Tibial nerve (tissue), 4 donors: ENCODE measurements at places on chromosomes 3 and 15. TPM values are rescaled to one million over a fixed set of nuclear protein-coding genes. Genes with fewer than 3 reads are reported as not detected.

Gene TMCO5A
- total RNA-seq = not detected

DNA sequence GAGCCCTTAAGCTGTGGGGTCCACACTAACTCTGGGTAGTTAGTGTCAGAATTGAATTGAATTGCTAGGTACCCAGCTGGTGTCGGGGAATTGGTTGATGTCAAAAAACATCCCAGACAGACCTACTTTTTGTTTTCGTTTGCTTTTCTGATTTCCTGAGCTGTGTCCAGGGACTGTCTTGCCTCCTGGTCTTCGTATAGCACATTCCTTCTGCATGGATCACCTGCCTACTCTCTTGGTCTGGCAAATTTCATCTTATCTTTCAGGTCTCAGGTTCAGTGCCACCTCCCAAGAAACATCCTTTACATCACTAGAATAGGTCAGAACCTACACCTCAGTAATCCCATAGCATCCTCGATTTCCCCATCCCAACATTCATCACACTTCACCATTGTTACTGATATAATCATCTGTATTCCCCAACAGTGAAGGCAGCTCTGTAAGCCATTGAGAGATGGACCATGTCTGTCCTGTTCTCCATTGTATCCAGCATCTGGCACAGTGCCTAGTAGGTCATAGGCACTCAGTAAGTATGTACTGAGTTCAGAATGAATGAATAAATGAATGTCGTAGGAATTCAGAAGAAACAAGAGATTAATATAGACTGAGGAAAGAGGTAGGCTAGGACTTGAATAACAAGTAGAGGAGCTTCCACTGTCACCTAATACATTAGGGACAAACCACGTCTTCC, 81.2 kb downstream of the ANP32A start:
- H3K27me3 ChIP-seq = no peaks in the 10 kb centered on the region
- H3K4me3 ChIP-seq = no peak overlapping the region
- H3K27ac ChIP-seq = no peak overlapping the region
- no peaks in the 10 kb centered on the region for H3K4me1 ChIP-seq
- DNase-seq = no peak

- H3K27ac ChIP-seq = no peak overlapping the region
- no peak overlapping the region for H3K4me3 ChIP-seq
- DNase-seq = no peak
- H3K27me3 ChIP-seq = no peaks in the 10 kb centered on the region
- H3K4me1 ChIP-seq = peaks cover 33% of the 10 kb centered on the region
Observed at GRCh38 chr3:16146015-16146730, 28.3 kb upstream of the GALNT15 start.

DNA sequence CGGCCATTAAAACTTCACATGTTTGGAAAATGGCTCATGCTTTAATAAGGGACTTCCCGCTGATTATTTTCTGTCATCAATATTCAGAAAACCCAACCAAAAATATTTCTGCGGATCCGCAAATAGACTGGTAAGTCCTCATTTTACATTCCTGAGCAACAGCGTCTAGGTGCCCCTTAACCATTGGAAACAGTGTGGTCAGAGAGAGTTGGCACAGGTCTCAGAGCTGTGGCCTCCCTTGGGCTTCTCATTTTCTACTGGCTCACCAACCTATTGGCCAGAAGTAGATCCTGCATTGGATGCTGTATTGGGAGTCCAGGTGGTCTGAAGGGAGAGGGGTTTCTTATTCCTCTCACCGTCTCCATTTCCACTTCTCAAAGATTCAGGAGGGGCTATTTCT, 348.1 kb upstream of the DCBLD2 start:
- no peaks in the 10 kb centered on the region for H3K4me1 ChIP-seq
- no peaks in the 10 kb centered on the region for H3K27me3 ChIP-seq
- no peak overlapping the region for H3K4me3 ChIP-seq
- no peaks in the 10 kb centered on the region for H3K36me3 ChIP-seq

DNA sequence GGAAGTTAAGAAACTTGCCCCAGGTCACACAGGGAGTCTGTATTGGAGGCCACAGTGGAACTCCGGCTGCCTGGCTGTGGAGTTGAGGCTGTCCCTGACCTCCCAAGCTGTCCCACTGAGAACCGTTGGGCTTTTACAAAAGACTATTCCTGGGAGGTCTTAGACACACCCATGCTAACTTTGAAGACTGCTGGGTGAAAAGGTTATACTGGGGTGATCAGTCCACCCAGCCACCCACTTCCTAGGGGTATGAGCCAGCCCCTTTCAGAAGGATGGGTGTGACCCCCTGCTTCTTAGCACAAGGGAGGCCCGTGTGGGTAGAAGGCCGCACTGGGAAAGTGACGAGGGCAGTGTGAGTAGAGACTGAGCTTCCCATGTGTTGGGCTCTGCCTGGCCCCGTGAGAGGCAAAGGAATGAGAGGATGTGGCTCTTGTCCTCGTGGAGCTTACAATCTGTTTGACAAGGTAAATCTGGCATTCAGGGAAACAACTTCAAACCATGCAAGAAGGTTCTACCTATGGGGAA, 19.0 kb downstream of the MRAS start:
- peak overlapping the region; percentile 85 for H3K27ac ChIP-seq
- H3K4me3 ChIP-seq = no peak overlapping the region
- no peaks in the 10 kb centered on the region for H3K36me3 ChIP-seq

Gene RHOV
- total RNA-seq = 0.60 TPM

DNA sequence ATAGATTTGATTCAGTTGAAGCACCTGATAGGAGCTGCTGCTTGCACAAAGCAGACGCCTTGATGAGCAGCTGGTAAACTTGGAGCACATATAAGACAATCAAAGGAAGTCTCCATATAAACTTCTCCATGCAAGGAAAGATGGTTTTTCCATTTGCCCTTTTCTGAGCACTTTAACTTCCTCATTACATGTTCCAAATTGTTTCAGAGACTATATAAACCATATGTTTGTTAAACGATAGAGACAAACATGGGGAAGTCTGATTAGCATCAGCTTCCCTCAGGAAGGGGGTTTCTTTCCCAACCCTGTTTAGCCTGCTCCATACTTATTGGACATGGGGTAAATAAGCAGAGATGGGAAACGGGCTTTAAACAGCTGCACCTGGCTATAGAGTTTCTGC, 88.0 kb downstream of the DHX36 start:
- no peak overlapping the region for H3K27ac ChIP-seq
- DNase-seq = no peak

Gene DUOX1
- 4.2 TPM for total RNA-seq

DNA sequence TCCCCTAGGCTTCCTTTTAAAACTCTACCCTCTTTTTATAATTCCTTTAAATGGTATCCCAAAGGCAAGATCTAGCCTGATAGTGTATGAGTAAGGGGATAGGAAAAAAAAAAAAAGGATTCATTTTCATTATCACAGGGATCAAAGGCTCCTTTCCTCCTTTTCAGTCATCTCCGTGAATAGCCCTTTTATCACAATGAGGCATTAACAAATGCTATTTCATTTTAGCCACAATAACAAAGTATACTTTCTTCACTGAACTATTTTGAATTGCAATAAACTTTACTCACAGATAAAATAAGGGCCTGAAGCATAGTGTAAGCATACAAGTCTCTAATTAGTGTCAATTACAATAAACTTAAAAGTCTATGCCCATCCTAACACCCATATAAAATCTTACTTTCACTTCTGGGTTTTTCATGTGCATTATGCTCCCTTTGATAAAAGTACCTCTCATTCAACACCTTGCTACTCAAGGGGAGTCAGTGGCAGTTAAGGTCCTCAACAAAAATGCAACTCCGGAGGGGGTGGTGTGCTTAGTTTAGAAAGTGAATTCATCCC, 8.6 kb downstream of the HIGD1A start:
- no peak overlapping the region for H3K4me3 ChIP-seq
- DNase-seq = no peak
- H3K27me3 ChIP-seq = no peaks in the 10 kb centered on the region
- no peaks in the 10 kb centered on the region for H3K4me1 ChIP-seq
- H3K36me3 ChIP-seq = no peaks in the 10 kb centered on the region

Gene PARP16
- total RNA-seq = 15.5 TPM

- DNase-seq = peak; percentile 33
- H3K27me3 ChIP-seq = no peaks in the 10 kb centered on the region
- H3K4me1 ChIP-seq = no peaks in the 10 kb centered on the region
- H3K4me3 ChIP-seq = no peak overlapping the region
Observed at GRCh38 chr3:71652781-71653413, 69.4 kb upstream of the FOXP1 start.

- H3K4me1 ChIP-seq = no peaks in the 10 kb centered on the region
- DNase-seq = no peak
- peaks cover 15% of the 10 kb centered on the region for H3K36me3 ChIP-seq
- H3K27ac ChIP-seq = no peak overlapping the region
- H3K27me3 ChIP-seq = no peaks in the 10 kb centered on the region
Observed at GRCh38 chr15:42157981-42158765, 1.7 kb upstream of the PLA2G4F start.

Gene ERICH6
- total RNA-seq = 0.84 TPM

- H3K4me3 ChIP-seq = no peak overlapping the region
- no peaks in the 10 kb centered on the region for H3K4me1 ChIP-seq
- no peak for DNase-seq
- H3K27ac ChIP-seq = no peak overlapping the region
- H3K27me3 ChIP-seq = no peaks in the 10 kb centered on the region
Observed at GRCh38 chr15:89299896-89300295, 34.7 kb downstream of the POLG start.

Gene CDC25A
- total RNA-seq = 2.1 TPM

Gene TGM5
- total RNA-seq = not detected

GRCh38 chr3:145094355-145094941, 1066.5 kb downstream of the PLOD2 start:
- H3K36me3 ChIP-seq = no peaks in the 10 kb centered on the region
- no peak overlapping the region for H3K27ac ChIP-seq
- no peak for DNase-seq
- no peaks in the 10 kb centered on the region for H3K27me3 ChIP-seq

Gene AHSG
- not detected for total RNA-seq

DNA sequence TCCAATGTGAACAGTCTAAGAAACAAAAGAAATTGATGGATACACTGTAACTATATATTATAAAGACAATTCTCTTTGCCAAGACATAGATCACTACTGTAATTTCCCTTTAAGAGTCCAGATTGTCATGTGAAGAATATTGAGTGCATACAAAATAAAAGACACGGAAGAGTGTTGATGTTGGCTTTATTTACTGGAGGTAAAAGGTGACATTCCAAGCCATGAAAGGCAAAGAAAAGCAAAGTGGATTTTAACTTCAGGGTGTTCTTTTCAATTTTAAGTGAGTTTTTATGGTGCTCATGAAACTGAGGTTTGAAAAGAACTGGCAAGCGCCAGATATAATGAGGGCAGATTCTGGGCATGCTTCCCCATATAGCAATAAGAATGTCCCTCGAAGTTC, 529.3 kb downstream of the MECOM start:
- no peak overlapping the region for H3K4me3 ChIP-seq
- no peaks in the 10 kb centered on the region for H3K27me3 ChIP-seq
- no peak for DNase-seq

DNA sequence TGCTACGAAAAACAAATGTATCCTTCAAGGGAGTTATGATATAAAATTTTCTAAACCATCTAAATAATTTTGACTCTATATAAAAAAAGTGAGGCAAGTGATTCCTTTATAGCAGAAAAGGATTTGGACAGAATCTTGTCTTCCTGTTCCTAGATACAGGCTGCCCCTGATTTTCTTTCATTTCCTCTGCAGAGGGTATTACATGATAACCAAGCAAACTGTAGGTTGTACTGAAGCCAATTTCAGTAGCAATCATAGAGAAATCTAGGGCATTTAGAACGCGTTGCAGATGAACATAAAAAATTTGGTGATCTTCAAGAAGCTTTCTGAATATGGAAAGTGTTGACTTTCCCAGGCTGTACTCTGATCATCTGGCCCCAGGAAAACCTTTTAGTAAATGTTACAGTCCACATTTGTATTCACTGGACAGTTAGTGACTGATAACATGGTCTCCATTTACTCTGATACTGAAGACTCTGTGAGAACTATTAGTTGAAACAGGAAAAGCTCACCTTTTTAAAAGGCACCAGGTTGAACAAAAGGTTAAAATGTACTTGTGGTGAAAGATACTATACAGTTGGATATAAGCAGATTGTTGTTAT, 9.1 kb upstream of the UTS2B start:
- peaks cover 17% of the 10 kb centered on the region for H3K4me1 ChIP-seq
- H3K36me3 ChIP-seq = no peaks in the 10 kb centered on the region
- no peak overlapping the region for H3K4me3 ChIP-seq
- no peaks in the 10 kb centered on the region for H3K27me3 ChIP-seq
- no peak overlapping the region for H3K27ac ChIP-seq

DNA sequence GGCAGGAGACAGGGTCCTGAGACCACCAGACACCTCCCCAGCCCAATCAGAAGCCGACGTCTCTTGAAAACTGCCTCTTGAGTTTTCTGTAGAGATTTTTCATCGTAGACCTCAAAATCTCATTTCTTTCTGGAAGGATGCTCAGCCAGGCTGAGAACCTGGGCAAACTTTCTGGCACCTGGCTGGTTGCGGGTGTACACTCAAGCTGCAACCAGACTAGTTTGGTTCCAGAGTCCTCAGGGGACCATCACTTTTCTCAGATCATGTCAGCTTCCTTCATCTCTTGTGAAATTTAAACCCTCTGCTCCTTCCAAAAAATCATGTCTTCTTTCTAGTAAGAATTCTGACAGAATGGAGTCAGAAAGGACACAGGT, 45.1 kb downstream of the CMTM7 start:
- H3K4me1 ChIP-seq = peaks cover 5% of the 10 kb centered on the region
- no peak overlapping the region for H3K4me3 ChIP-seq
- no peaks in the 10 kb centered on the region for H3K36me3 ChIP-seq
- no peak overlapping the region for H3K27ac ChIP-seq

- no peaks in the 10 kb centered on the region for H3K36me3 ChIP-seq
Observed at GRCh38 chr3:70249509-70250160, 62.8 kb downstream of the MDFIC2 start.

Gene TTLL13
- total RNA-seq = not detected

DNA sequence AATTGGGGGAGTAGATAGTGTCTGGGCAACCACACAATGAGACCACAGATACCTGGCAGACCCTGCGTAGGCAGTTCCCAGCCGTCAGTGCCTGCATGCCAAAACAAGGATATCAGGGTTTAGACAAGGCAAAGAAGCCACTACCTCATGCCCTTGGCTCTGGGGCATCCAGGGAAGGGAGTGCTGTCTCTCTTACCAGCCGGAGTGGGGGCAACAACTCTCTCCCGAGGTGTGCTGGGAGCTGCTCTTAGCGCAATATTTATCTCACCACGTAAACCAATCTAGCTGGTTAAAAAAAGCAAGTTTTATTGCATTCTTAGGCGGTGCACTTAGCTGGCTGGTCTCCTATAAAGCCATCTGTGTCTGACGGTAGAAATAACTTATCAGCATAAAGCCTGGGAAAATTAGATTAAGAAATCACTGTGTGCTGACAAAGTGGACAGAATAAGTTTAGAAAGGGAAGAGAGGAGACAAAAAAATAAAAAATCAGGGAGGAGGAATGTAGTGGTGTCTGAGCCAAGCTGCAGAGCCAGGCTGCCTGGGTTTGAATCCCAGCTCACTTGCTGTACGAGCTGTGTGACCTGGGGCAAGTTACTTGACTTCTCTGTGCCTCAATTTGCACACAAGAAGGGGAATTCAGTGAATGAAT, 273.2 kb downstream of the PDZRN3 start:
- H3K27ac ChIP-seq = no peak overlapping the region
- H3K27me3 ChIP-seq = no peaks in the 10 kb centered on the region
- no peaks in the 10 kb centered on the region for H3K36me3 ChIP-seq

Gene KBTBD13
- total RNA-seq = not detected

GRCh38 chr3:29099775-29100174, 181.1 kb upstream of the RBMS3 start:
- no peaks in the 10 kb centered on the region for H3K27me3 ChIP-seq
- no peaks in the 10 kb centered on the region for H3K36me3 ChIP-seq
- H3K4me1 ChIP-seq = no peaks in the 10 kb centered on the region
- DNase-seq = no peak
- no peak overlapping the region for H3K4me3 ChIP-seq

GRCh38 chr15:63339006-63339766, 42.5 kb downstream of the CA12 start:
- no peaks in the 10 kb centered on the region for H3K4me1 ChIP-seq
- no peak overlapping the region for H3K4me3 ChIP-seq
- DNase-seq = no peak
- no peaks in the 10 kb centered on the region for H3K36me3 ChIP-seq
- no peaks in the 10 kb centered on the region for H3K27me3 ChIP-seq
